ENCODE measurements at places on chromosomes 2 and 18.

DNA sequence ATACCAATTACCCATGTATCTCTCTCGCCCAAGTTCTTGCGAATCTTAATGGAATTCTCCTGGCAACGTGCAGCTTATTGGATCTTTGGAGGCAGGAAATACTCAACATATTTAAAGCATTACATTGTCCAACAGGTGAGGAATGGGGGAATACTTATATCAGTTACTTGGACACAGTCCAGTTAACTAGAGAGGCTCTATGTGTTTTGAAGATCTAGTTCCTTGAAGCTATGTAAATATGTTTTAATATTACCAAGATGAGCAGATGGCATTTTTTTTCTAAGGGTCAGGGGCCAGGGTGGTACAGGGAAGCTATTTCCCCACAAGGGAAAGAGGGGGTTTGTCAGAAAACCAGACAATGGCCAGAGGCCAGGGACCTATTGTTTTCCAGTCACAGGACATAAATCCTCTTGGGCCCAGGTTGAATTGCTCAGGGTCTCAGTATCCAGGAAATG, 26.8 kb upstream of the MC5R start:
- ATAC-seq = no peak

GRCh38 chr2:10518470-10519393, 70.6 kb upstream of the ODC1 start:
- ATAC-seq = no peak

- no peak for ATAC-seq
Observed at GRCh38 chr2:126038861-126039260, 617.1 kb upstream of the GYPC start.

GRCh38 chr18:3066341-3067110, 53.6 kb upstream of the LPIN2 start:
- no peak for ATAC-seq

DNA sequence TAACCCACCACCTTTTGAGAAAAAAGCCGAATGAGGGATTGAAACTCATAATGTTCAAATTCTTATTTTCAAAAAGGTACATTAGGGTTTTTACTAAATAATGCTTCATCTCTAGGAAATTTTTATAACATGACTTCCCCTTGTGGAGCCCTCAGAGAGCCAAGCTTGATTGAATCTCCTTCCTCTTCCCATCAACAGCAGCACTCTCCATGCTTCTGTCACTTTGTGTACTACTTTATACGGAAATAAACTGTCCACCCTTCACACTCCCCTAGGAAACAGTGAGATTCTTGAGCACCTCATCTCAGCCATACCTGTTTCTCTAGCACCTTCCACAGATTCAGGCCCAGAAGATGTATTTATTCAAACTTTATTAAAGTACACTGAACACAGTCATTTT, 51.8 kb downstream of the TFPI start:
- no peak for ATAC-seq

DNA sequence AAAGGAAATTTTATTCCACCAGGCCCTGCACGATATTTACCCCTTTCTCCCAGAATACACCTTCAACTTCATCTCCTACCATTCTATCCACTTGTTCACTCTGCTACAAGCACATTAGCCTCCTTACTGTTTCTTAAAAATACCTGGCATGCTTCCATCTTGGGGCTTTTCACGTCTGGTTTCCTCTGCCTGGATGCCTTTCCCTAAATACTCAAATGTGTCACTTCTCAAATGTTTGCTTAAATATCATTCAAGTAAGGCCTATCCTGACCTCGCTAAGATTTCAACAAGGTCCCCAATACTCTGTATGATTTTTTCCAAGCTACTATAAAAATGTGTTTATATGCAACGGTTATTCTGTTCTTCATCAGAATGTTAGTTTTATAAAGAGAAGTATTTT, 433.0 kb upstream of the CHAC2 start:
- no peak for ATAC-seq

- ATAC-seq = no peak
Observed at GRCh38 chr2:96530474-96531357, 5.8 kb upstream of the ARID5A start.

- no peak for ATAC-seq
Observed at GRCh38 chr2:175166216-175166824, 1.7 kb downstream of the ATF2 start.
